ENCODE measurements at places on chromosomes 2 and 18.

DNA sequence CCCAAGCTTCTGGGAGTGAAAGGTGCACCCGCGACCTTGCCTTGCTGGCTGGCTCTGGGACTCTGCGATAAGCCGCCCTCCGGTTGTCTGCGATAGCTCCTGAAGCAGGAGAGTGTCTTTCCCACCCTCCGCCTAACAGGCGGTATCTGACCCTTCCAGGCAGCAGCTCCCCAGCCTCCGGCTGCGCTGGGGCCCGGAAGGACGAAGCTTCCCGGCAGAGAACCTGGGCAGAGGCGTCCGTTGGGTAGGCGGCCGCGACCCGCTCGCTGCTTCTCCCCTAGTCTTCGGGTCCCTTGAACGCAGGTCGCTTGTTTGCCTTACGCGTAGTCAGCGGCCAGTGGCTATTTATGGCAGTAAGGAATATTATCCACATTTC lies 446 bp upstream of the RHBDD1 start:
- no peak for DNase-seq

DNA sequence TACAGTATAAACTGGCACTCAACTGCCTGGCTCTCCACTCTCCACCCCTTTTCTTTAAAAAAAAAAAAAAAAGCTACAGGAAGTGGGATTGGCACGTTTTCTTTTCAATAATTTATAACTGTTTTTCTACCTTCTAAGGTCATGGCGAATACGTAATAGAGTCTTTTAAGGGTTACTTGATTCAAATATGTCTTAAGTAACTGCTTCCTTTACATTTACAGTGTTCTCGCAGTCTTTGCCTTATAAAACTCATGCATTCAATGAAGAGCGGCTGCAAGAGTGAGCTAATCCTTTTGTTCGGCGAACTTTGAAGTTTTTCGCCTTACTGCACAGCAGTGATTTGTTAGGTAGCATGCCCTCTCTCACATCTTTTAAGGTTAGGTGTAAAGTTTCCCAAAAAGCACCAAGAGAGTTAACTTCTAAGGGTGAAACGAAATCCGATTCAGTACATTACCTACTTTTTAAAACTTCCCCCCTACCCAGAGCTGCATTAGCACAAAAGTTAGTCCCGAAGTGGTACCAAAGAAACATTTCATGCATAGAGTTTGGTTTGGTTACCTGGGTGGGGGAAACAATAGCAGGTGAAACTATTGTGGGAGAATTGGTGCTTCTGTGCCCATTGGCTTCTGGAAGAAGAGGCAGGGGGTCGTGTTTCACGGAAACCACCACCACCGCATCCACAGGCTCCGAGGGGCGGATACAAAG lies 2.0 kb downstream of the KCTD1 start:
- DNase-seq = no peak

DNA sequence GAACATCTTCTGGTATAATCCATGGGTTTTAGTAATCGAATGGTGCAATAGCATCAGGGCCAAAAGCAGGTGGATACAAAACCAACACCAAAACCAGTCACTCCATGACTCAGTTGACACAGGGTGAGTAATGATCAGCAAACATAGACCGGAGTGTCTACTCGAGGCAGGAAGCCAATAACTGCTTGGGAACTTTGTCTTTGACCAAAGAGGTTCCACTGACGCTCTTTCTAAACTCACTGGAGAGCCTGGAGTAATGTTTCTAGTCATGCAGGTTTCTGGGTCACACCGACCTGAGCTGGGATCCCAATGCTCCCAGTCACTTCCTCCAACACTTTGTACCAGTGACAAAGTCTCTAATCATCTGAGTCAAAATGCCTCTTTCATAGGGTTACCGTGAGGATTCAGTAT lies 30.9 kb downstream of the MREG start:
- no peak for DNase-seq

DNA sequence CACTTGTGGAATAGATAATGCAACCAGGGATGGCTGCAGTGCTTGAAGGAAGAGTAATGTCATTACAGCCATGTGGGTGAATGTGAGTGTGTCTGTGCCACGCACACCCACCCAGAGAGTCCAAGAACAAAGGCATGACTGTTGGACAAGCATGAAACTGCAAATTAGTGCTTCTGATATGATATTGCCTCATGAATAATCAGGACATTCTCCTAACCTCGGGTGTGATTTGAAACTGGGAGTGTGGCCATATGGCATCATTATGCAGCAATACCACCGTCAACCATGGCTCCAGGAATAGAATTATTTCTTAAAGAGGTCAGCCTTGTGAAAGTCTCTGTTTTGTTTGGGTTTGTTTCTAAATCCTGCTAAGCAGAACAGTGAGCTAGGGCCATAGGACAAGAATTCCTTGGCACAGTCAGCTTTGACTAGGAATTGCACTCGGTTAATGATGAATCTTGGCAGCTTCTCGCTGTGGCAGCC lies 678.0 kb upstream of the RAB6C start:
- no peak for DNase-seq

- no peak for DNase-seq
Measured at GRCh38 chr18:54961016-54961423, 1.8 kb upstream of the CCDC68 start.

DNA sequence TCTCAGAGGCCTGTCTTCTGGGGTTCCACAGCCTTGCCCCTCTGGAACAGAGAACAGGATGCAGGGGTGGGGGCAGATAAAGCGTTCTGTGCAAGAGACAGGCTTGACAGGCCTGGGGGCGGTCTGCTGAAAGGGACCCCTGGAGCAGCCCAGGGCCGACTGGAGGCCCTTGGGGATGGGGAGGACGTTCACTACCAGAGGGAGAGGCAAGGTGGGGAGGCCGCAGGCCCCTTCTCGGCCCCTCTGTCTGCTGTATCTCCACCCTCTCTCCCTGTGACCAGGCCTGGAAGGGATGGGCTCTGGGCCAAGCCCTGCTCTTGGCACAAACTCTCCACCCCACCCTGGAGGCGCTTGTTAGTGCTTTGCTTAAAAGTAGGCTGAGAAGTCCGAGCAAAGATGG lies 27.3 kb upstream of the INHBB start:
- no peak for DNase-seq

- DNase-seq = no peak
Measured at GRCh38 chr2:239399921-239400595, 762 bp downstream of the HDAC4 start.

DNA sequence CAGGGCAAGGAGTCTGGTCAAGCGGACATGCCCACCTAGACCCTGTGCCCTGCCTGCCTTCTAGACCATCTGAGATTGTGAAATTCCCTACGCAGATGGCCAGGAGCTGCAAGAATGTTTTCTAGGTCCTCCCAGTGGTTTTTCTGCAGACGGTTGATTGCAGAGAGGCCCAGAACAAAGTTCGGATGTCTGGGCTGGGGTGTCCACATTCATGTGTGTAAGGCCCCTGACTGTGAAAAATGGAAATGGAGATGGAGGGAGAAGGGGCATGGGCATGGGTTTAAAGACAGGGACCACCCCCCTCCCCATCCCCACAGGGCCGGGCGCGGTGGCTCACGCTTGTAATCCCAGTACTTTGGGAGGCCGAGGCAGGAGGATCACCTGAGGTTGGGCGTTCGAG lies 11.8 kb downstream of the ARHGAP25 start:
- DNase-seq = no peak

DNA sequence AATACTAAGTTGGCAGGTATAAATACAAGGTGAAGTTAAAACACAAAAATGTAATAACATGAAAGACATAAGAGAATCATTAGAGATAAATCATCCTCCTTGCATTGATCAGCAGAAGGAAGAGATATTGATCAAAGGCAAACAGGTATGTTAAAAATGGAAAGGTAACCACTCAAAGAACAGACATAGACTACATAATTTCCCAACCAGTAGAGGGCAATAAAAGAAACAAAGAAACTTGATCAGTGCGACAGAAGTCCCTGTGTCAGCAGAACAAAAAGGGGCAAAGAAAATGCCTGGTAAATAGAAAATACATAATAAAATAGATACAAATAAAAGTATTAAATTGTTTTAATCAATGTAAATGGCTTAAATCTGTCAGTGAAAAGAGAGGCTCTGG lies 53.6 kb downstream of the FAM228A start:
- DNase-seq = no peak

DNA sequence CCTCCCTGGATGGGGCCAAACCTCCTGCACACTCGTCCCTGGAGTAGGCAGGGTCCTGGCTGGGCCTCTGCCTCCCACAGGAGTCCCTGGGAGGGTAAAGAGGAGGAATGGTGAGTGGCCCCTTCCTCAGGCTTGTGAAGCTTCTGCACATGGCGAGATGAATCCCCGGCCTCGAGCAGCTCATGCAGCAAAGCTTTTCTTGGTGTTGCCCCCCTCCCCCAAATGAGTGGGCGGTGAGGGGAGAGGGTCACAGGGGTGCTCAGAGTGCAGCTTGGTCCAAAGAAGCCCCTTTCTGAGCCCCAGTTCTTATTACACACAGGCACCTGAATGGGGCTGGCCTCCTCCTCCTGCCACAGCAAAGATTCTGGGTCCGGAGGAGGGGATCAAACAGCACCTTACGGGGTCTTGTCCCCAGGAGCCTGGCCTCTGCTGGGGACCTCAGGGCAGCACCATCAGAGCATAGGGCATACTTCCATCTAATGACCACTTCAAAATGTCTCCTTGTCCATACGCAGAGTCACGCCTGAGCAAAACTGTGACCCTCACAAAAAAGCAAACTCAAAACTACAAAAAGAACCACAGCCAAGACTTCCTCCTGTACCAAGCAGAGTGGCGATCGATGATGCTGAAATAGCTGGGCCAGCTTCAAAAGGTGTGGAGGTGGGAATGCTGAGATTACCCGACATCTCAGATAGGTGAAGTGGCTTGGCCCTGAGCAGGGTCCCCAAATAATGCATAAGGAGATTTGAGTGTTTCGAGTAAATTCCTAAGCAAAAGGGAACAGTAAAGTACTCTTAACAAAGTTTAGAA lies 148.4 kb upstream of the TWIST2 start:
- no peak for DNase-seq

GRCh38 chr2:145692971-145693478 lies 1173.1 kb upstream of the ZEB2 start:
- DNase-seq = peak; percentile 5

DNA sequence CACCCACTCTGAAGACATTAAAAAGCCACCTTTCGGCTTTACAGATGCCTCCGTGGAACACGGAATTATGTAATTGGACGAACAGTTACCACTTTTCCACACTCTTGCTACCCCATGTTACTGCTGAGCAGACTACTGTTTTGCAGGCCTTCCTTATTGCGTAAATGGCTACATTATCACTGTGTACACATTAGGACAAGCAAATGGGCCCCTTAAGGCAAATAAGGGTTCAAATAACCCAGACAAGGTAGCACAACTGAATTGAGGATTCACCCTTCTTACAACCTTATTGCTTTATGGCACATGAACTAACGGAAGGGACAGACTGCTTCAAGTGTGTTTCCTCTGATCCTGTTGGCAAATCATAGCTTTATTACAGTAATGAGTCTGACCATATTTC lies 832.2 kb upstream of the FANCL start:
- DNase-seq = no peak

DNA sequence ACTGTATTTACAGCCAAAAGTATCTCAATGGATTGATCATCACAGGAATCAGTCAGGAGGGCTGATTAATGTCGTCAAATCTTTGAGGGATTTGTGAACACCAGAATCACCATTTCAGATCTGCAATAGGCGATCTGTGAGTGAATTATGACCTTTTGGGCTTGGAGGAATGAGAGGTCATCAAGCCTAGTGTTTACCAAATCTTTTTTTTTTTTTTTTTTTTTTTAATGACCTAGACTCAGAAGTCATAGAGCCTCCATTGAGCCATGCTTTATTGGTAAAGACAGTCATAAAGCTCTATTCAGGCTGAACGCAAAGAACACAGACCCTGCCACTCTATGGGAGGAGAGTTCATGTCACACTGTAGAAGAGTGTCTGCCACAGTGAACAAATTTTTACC lies 97.7 kb downstream of the SOCS6 start:
- no peak for DNase-seq

DNA sequence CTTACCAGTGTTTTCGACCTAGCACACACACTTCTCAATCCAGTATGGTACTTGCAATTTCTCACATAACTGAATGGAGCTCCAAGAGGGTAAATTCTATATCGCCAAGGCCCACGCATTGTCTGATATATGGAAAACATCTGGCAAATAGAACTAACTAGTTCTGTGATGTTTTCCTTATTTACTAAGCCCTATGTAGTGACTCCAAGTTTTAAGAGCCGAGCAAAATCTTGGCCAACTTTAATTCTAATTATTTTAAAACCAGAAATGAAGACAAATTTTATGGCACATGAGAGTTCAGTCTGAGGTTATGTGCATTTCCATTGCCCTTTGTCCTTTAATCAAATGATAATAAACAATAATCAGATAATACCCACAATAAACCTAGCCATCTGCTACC lies 1119.7 kb upstream of the CNTNAP5 start:
- DNase-seq = no peak

DNA sequence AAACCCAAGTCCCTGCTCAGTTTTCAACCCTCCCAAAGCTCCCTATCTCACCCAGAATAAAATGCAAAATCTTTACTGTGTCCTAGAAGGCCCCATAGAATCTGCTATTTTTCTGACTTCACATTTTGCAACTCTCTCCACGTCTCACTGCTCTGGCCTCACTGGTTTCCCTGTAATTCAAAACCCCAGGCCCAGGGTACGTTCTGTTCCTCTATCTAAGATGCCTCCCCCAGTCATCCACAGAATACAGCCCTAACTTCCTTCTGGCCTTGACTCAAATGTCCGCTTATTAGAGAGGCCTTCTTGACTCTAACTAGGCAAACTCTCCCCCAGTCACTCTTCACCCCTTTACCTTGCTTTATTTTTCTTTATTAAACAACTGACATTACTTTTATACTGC lies 42.0 kb downstream of the FAM161A start:
- DNase-seq = no peak

DNA sequence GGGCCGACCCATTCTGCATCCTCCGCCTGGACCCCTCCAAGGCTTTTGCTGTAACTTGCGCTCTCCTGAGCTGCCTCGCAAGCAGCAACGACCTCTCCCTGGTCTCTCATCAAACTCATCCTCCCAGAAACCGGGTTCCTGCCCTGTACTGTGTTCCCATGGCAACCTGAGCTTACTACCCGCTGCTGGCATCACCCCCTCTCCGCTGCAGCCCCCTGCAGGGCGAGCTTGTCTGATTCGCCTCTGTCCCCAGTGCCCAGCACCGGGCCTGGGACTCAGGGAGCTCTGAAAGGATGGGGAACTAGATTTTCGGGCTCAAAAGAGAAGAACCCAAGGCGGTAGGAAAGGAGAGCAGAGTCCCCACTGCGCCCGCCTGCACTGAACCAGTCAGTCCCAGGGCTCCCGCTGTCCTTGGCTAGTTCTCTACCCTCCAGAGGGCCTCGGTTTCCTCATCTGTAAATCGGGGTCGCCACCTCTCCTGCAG lies 463 bp downstream of the HS1BP3 start:
- no peak for DNase-seq

GRCh38 chr2:62672601-62673000 lies 32.9 kb upstream of the EHBP1 start:
- DNase-seq = no peak

Measured in HFF-Myc (cell line).